ENCODE measurements at places on chromosomes 6 and 20.

- DNase-seq = peak; percentile 94
Measured at GRCh38 chr20:10434832-10435812, at the start of gene SLX4IP. Gene SLX4IP (plus strand): TSS chr20:10435305. CDS start chr20:10458205, 22,900 bp downstream.

GRCh38 chr6:1597924-1598323 is 11.8 kb upstream of the FOXC1 start:
- no peak for DNase-seq

DNA sequence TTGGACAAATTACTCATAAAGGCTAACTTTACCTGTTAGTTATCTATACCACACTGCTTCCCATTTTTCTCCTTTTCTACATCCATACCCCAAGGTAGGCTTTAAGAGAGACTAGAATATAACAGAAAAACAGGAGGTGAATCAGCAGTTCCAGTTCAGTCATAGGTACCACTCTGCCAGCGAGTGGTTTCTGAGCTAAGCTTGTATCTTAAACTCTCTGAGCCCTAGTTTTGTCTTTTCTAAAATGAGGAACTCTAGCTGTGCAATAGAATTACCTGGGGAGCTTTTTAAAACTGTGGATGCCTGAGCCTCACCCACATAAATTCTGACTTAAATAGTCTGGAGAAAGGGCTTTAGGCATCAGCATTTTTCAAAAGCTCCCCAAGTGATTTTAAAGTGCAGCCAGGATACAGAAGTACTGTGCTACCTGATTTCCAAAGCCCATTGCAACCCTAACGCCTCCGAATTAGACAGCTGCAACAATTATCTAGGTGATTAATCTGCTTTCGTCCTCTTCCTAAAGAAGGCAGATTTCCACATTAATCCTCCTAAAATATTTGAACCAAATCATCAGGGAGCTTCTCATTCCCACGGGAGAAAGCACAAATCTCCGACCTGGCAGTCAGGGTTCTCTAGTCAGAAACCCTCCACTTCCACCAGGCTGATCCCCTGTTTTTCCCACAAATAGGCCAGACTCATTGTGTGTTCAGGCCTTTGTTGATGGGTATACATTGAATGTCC is 37.4 kb upstream of the RPL7L1 start:
- peak; percentile 25 for DNase-seq

- no peak for DNase-seq
Measured at GRCh38 chr20:50247196-50248094, 56.8 kb downstream of the CEBPB start.

DNA sequence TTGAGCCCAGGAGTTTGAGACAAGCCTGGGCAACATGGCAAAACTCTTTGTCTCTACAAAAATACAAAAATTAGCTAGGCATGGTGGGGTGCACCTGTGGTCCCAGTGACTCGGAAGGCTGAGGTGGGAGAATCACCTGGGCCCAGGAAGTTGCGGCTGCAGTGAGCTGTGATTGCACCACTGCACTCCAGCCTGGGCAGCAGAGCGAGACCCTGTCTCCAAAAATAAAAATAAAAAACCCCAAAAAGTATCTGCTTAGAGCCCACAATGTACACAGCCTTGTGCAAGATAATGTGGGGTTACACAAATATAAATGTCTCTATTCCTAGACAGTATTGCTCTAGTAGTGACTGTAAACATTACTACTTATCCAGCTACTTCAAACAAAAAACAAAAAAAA is 5.9 kb downstream of the ESF1 start:
- no peak for DNase-seq

GRCh38 chr6:18753076-18753475 is 365.9 kb downstream of the RNF144B start:
- no peak for DNase-seq

- no peak for DNase-seq
Measured at GRCh38 chr6:75842732-75843131, 93.7 kb downstream of the MYO6 start.

DNA sequence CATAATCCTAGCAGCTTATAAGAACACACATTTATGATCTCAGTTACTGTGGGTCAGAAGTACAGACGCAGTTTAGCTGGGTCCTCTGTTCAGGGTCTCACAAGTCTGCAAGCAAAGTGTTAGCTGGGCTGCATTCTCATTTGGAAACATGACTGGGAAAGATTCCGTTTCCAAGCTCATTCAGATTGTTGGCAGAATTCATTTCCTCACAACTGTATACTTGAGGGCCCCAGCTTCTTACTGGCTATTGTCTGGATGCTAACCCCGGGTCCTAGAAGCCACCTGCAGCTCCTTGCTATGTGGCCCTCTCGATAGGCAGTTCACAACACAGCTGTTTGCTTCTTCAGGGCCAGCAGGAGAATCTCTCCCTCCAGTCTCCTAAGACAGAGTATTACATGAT is 13.1 kb downstream of the TCP11 start:
- DNase-seq = no peak

- no peak for DNase-seq
Measured at GRCh38 chr6:111823831-111824607, 49.2 kb downstream of the FYN start.

- DNase-seq = no peak
Measured at GRCh38 chr6:14120546-14120945, 3.0 kb downstream of the CD83 start.

DNA sequence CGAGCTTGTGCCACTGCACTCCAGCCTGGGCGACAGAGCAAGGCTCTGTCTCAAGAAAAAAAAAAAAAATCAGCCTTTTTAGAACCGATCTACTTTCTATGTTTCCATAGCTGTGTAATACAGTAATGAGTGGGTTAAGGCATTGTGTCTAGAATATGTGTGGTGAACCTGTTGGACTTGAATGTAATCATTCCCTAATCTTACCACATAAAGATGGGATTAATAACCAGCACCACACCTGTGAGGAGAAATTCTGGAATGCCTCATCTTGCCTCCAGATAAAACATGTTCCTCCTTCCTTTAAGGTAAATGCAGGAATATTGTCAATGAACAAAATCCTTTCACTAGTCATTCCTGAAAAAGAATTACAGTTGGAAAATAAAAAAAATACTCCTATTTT is 43.7 kb downstream of the MAPK14 start:
- DNase-seq = no peak

- no peak for DNase-seq
Measured at GRCh38 chr6:134115715-134116074, 63.3 kb upstream of the SLC2A12 start.

GRCh38 chr6:4125933-4126864 is 9.2 kb downstream of the ECI2 start:
- no peak for DNase-seq

GRCh38 chr6:163309491-163310026 is 105.0 kb upstream of the QKI start:
- DNase-seq = no peak

GRCh38 chr6:167933847-167934246 is 63.6 kb upstream of the KIF25 start:
- DNase-seq = peak; percentile 4

DNA sequence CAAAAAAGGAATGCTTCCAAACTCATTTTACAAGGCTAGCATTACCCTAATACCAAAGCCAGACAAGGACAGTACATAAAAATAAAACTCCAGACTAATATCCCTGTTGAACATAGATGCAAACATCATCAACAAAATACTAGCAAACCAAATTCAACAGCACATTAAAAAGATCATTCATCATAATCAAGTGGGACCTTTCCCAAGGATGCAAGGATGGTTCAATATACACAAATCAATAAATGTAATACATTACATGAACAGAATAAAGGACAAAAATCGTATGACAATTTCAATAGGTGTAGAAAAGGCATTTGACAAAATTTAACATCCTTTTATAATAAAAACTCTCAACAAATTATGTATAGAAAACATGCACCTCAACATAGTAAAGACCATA is 66.6 kb upstream of the CNR1 start:
- no peak for DNase-seq

DNA sequence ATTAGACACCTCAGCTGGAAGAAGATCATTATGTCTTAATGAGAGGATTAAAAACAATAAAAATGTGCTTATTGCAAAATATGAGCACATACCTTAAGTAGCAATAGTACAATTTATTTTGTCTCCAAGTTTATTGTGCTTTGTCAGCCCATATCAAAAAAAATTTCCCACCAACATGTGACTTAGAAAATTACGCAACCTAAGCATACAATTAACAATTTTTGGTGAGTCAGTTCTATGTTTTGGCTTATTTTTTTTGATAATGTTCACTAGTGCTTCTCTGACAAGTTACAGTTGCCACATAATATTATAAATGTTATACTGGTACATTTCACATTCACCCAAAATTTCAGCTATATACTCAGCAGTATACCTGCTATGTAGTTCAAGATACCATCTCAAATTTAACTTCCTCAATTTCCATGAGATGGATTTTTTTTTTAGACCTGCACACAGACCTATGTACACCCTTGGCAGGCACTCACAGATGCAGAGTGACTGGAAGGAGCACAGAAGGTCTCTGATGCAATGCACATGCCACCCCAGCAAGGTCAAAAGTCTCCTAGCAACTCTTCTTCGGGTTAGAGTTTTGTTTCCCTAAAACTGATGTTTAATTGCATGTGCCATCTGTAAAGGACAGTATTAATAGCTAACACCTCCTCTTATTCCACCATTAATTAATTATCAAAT is 112.4 kb downstream of the PRKN start:
- no peak for DNase-seq

DNA sequence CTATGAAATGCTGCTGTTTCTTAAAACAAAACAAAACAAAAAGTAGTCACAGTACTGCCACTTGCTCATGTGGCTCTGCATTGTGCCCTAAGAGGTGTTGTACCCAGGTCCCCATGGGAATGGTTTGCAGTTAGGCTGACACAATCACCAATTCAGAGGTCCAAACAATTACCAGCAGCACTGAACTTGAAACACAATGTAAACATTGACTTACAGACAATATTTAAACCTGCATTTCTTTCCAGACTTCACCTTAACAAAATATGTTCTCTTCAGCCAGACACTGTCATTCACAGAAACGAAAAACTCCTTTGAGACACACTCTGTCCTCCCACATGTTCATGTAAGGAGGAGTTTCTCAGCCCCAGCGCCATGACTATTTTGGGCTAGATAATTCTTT is 206.8 kb upstream of the ARG1 start:
- DNase-seq = no peak

- DNase-seq = peak; percentile 81
Measured at GRCh38 chr20:44736170-44737021, 9.3 kb upstream of the KCNK15 start.

DNA sequence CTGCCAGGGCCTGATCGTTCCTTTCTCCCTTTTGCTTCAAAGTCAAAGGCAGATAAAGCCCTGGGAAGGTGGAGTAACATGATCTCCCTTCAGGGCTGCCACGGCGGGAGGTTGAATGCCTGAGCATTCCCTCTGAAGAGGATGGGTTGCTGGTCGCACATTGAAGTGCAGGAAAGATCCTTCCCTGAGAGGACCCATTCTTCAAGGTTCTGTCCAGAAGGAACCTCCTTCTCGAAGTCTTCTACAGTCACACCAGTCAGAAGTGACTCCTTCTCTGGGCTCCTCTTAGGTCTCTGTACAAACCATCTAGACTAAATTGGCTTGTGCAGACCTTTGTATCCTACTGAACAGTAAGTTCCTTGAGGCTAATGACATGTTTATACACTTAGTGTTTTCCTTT is 192.6 kb upstream of the VGLL2 start:
- no peak for DNase-seq

DNA sequence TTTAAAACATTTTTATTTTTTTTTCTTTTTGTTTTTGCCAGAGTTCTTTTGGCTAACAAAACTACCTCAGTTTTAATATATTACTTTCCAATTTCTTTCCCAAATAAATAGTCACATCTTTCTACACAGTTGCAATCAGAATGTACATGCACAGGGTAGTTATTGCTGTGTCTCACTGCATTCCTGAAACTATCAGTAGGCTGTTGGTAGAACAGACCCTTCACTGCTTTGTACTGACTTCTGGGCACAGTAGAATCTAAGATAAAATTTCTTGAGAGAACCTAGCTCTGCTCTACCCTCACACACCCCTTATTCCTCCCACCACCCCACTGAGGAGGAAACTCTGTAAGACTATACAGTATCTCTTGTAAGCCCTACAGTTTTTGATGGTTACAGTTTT is 19.9 kb downstream of the TPX2 start:
- no peak for DNase-seq

GRCh38 chr20:33054381-33054780 is 678 bp downstream of the BPIFB3 start:
- no peak for DNase-seq

DNA sequence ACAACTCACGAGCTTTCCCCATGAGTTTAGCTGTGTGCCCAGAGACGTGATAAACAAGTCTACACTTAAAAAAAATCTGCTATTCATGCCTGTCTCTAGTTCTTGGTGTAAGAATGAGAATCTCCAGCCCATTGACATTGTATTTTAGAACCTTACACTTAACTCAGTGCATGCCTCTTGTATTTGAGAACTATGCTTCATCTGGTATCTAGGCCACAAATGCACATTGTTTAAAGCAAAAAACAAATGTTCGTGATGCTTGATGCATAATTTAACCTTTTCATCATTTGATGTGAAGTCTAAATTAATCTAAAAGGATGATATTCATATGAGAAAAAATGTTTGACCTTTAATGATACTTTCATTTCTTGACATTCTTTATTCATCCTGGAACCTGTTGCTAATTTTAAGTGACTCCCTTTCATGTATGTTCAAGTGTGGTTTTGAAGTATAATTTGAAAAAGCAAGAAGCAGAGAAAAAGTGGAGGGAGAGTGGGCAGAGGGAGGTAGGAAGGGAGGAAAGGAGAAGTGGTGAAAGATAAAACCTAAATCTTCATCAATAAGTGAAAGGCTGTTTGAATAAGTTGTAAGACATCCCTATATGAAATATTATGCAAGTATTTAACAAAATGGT is 116.9 kb downstream of the PFDN4 start:
- DNase-seq = no peak

- no peak for DNase-seq
Measured at GRCh38 chr20:14890713-14891112, 553.3 kb upstream of the FLRT3 start.

DNA sequence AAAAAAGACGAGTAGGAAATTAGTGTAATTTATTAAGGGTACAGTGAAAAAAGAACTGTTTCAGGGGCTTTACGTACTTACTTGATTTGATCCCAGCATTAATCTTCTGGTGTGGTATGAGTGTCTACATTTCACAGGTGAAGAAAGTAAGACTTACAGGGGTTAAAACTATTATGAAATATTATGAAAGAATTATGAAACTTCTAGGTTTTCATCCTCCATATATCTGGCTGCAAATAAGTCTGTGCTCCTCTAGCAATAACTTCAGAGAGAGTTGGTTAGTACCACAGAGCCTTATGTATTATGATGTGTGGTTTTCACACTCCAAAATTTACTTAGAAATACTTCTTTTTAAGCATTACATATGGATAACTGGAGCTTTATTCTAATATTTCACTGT is 41.9 kb downstream of the ZFAND3 start:
- DNase-seq = no peak

- no peak for DNase-seq
Measured at GRCh38 chr6:148866657-148867268, 119.9 kb downstream of the UST start.

DNA sequence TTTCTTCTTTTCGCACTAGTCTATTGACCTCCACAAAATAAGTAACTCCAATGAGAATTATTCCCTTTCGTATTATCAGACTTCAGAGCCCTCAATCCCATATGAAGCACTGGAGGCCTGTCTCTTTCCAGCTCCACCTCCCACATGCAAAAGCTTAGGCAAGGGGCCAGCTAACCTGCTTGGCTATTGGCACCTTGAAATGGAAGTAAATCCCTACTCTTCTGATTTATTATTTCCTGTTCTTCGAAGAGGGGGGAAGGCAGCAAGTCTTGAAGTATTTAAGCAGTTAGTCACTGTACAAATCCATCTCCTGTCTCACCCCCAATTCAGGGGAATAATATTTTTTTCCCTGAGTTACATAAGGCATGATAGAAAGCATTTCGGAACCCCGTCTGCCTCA is 577.8 kb downstream of the MAFB start:
- no peak for DNase-seq
